ENCODE measurements at places on chromosomes 6 and 20. TPM values are rescaled to one million over a fixed set of nuclear protein-coding genes. Genes with fewer than 3 reads are reported as not detected.

Gene TGM3
- 0.08 TPM for total RNA-seq

Gene PDE10A
- 27.3 TPM for total RNA-seq

Gene GRM4
- 0.15 TPM for total RNA-seq

Gene UNC5CL
- 0.76 TPM for total RNA-seq

Gene L3MBTL1
- total RNA-seq: 1.5 TPM

Gene TUBB1
- 0.02 TPM for total RNA-seq

Gene NFATC2
- 8.4 TPM for total RNA-seq

Gene DNMT3B
- 4.2 TPM for total RNA-seq

Gene KIFC1
- total RNA-seq: 43.1 TPM

Gene RFX6
- not detected for total RNA-seq

Gene NKAPL
- not detected for total RNA-seq

Gene AVP
- total RNA-seq: not detected

Measured in A549 treated with Hydrocortisone at 1 μM for 4 hours (cell line).